ENCODE measurements at places on chromosomes 12 and 14.
A peak's percentile ranks its signal among the peaks of the same experiment; 100 is the strongest.

- DNase-seq = peak; percentile 13
Observed at GRCh38 chr14:40122968-40123648, 690.9 kb upstream of the FBXO33 start.

- DNase-seq = peak; percentile 44
Observed at GRCh38 chr12:111578276-111578970, 20.7 kb downstream of the ATXN2 start.

DNA sequence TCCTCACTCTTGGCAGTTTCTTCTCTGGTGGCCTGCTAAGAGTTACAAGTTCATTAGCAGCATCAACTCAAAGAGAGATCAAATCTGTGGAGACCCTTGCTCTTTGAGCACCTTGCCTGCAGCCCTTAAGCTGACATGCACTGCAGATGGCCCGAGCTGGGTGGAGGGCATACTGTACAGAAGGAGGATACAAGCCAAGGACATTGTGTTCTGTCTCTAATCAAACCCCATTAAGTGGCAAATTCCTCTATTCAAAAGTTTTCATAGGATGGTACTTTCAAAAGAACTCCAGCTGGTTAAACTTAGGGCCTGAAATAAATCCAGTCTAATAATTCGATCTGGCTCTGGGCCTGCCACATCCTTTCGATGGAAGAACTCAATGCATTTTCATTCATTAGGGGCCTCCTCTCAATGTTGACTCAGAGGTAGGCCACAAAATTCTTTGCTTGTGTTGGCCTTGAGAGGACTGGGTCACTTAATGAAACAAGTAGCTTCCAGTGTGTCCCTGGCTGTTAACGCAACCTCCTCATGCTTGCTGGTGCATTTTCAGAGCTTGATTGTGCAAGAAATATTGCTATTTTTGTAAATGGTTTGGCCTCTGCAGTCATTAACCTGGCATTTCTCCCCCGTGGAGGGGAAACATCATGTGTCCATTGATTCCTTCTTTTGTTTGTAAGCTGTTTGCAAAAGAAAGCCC, 318.2 kb downstream of the NUAK1 start:
- DNase-seq = peak; percentile 79

- DNase-seq = no peak
Observed at GRCh38 chr12:65853489-65854157, 29.3 kb downstream of the HMGA2 start.

GRCh38 chr12:27260746-27261145, 16.7 kb downstream of the STK38L start:
- no peak for DNase-seq

Data from MV-4-11 (cell line).